ENCODE measurements at places on chromosomes 7 and 10.

DNA sequence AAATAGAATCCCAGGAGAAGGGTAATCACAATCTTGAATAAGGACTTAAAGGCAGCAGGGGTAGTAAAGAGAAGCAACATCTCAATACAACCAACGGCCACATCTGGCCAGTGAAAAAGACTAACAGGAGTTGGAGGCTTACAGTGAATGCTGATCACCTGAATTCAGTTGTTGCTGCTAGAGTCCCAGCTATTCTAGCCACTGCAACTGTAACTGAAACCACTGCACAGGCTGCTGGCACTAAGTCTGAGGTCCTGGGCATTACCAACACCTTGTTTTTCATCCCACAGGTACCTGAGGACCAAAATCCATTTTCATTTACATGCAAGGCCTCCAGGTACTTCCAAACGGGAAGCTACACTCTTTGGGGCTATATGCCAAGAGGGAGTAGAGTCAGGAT is 44.4 kb downstream of the TPK1 start:
- no peak for DNase-seq

DNA sequence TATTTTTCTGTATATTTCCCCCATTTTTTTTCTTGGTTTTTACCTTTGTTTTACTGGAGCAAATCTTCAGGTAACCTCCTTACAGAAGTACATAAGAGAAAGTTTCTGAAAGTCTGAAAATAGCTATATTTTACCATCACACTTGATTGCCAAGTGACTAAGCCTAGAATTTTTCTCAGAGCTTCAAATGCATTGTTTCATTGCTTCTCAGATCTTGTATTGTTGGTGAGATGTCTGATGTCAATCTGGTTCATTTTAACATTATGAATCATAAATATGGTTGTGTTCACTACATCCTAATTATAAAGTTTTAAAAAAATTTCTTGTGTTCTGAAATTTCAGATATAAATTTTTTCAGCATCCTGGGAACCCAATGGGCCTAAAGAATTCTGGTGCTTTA is 228.2 kb downstream of the AHR start:
- DNase-seq, result no peak

- DNase-seq, result no peak
These were observed 30.4 kb upstream of the SLC13A1 start for GRCh38 chr7:123230147-123230546.

DNA sequence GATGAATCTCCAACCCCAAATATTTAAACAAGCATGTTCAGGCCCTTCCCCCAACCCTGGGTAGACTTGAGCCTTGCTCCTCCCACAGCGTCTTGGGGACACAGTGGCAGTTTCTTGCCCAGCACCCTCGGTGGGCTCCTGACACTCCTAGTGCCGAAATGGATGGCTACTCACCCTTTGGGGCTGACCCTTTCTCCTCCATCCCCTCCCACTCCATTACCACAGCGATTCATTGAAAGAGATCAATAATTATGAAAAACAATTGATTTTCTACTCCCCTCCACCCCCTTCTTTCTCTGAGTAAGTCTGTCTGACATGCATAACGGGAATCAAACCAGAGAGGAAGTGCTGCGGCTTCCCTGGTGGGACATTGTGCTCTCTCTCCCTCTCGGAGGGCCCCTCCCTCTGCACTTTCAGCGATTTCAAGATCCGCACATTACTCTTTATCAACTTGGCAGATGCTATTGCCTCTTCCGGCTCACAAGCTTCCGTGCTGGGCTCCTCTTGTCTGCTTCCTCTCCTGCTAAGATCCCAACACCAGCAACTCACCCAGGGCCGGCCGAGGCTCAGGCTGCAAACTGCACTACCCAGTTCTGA is 79.0 kb upstream of the PLXNA4 start:
- DNase-seq, result peak; percentile 34

GRCh38 chr7:85916016-85916415 is 727.7 kb upstream of the GRM3 start:
- no peak for DNase-seq

- no peak for DNase-seq
These were observed 203.7 kb downstream of the SORCS1 start for GRCh38 chr10:106960812-106961211.

DNA sequence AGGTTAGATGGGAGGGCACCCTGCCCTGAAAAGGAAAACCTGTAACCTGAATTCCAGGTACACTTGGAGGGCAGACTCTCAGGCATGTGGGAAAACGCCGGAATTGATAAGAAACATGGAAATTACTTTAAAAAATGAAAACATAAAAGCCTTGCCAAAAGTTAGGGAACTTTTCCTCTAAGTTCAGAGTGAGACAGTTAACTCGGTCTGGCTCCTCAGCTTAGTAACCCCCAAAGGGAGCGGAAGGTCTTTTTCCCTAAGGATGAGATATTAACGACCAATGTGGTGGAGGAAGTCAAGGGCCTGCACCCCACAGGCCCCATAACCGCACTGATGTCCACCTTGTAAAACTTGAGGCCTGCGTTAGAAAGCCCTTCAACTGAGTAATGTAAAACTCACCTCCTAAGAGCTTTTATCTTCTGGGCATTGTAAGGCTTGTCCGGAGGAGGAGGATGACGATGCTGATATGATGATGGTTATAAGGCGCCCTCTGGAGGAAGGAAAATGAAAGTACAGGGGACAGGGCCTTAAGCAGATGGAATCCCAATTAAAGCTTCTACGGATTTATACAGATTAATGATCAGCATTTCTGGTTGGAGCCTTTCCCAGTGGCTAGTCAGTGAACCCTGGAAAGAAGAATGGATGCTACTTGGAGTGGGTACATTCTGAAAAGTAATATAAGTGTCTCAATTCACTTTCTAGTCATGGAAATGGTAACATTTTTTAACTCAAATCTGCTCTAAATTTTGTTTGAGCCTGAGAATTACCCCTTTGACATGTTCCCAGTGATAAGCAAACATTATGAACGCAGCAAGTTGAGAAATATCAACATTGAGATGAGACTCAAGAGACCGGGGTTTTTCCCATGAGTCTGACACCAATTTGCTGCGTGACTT is 694 bp downstream of the COL1A2 start:
- no peak for DNase-seq

DNA sequence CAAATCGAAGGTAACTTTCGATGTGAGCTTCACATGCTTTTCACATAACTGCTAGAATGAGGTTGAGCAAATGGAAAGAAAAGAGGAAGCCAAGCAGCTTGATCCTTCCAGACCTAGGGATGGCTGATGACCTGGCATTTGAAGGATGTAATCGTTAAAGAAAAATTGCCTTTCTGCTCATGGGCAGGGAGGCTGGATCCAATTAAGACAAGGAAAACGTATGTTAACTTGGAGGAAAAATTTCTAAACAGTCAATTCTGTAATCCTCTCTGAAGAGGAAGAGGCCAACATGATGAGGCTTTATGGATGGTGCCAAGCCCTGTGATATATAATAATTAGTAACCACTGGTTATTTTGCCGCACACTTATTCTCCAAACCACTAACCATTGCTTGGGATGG is 12.5 kb downstream of the GRK5 start:
- no peak for DNase-seq

DNA sequence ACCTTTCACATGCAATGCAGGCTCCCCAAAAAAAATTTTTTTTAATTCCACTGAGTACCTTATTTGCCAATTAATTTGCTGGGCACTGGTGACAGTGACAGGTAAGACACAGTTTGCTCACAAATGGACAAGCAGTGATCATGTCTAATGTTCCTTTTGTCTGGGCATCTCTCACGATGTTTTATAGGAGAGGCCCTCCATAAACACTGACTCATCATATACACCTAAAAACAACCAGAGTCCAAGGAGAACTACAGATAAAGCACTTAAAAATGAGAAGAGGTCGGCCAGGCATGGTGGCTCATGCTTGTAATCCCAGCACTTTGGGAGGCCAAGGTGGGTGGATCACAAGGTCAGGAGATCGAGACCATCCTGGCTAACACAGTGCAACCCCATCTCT is 105.1 kb downstream of the ATE1 start:
- no peak for DNase-seq

DNA sequence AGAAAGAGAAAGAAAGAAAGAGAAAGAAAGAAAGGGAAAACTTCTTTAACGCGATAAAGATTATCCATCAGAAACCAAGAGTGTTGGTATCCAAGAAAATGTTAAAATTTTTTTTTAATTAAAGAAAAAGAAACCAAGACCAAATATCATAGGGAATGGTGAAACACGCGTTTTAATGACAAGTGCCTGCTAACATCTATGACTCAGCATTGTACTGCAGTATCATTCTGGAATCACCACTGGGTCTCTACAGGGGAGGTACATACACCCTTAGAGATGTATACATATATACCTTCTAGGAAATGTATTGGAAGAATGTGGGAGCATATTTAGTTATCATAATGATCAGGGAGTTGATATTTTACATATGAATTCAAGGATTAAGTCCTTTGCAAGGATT is 32.1 kb upstream of the PIK3AP1 start:
- no peak for DNase-seq

- no peak for DNase-seq
These were observed 3.1 kb downstream of the KLLN start for GRCh38 chr10:87860156-87860795.

DNA sequence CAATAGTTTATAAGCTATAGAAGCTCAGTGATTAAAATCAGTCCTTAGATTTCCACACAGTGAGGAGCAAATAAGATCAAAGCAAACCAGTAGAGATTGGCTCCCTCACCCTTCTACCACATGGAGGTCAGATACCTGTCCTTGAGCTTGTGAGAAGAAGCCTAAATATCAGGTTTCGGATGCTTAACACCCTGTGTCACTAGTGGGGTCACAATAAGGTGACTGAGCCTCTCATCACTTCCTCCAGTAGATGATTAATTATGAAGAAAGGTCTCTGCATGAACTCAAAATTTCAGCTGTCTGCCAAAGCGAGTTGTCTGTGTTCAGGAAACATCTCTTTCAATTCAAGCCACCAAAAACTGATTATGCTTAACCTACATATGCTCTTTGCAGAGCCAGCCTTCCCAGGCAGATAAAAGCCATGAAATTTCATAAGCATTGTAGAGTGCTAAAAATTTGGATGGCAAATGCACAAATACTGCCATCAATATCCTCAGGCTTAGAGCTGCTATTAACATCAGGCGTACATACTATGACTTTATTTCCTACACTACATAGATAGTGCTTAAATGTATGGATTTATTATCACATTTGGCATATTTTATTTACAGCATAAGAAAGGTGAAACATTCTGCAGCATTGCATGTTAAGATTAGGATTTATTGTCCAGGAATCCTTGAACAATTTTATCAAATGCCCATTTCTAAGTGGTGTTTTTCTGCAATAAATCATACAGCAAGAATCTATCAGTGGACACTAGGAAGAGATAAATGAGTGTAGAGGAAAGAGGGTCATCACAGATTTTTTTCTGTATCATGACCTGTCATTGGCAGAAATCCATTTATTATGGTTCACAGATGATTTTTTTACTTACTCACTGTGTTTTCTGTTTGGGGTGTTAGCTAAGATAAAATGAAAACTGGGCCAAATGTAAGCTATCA is 285.1 kb upstream of the SP8 start:
- DNase-seq, result no peak

GRCh38 chr7:108073305-108074070 is 56.7 kb downstream of the LAMB4 start:
- DNase-seq, result no peak

GRCh38 chr10:88838766-88839350 is 12.8 kb downstream of the ANKRD22 start:
- no peak for DNase-seq

- DNase-seq, result no peak
These were observed 166.9 kb downstream of the PAXIP1 start for GRCh38 chr7:154836021-154836448.

- DNase-seq, result no peak
These were observed 45.3 kb downstream of the TMEM178B start for GRCh38 chr7:141119187-141119586.

DNA sequence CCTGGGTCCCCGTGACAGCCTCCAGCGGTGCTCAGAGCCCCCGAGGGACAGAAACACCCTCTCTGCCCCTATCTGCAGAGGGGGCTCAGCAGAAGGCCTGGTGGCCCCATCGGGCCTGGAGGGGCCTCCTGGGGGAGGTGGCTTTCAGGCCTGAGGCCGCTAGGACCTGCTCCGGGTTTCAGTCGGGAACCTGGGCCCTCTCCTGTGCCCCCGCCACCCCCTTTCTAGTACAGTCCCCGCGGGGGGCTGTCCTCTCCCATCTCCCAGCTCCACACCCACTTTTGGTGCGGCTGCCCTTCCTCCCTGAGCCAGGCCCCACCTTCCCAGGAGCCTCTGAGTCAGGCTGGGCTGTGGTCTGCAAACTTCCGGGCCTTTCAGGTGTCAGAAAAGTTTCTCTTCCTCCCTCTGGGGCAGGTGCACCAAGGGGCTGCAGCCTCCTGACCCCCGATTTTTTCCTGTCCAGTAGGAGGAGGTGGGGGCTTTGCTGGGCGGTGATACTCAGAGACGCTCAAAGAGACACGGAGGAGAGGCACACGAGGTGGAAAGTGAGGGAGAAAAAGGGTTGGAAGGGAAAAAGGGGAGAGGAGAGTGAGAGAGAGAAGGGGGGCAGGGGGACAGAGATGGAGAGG is 692 bp downstream of the CARD11 start:
- DNase-seq, result peak; percentile 46

DNA sequence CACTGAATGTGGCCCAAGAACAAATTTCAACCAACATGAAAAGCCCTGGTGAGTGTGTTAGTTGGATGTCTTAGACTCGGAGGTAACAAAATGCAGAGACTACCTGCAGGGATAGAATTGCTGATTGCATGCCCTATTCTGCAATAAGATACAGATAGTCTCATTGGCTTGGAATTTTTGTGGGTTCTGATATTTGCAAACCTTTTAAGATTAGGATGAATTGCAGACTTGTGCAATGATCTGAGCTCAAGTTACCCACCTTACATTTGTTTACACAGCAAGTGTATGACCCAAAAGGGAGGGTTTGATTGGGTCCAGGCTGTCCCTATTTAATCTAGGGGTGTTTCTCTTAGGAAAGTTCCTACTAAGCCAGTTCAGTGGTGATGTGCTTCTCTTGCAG is 45.4 kb downstream of the GPR37 start:
- DNase-seq, result no peak

- no peak for DNase-seq
These were observed 28.2 kb upstream of the ACSL5 start for GRCh38 chr10:112345743-112346142.

GRCh38 chr7:69864274-69864673 is 266.0 kb downstream of the AUTS2 start:
- no peak for DNase-seq

DNA sequence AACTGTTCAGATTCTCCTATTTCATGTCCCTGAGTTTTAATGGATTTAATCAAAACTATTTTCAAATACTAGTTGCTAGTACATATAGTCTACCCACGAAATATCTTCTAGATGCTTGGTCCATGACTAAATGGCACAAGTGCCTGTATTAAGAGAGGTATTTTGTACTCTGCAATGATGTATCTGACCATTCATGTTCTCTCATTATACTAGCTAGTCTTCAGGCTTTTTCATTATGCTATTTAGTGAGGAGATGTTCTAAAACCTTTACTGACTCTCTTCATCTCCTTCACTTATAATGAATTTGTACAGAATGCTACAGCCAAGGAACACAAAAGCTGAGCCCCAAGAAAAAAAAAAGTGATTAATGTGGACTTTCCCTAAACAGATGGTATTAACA is 222.5 kb downstream of the AHR start:
- DNase-seq, result no peak

Data from stimulated activated CD4-positive, alpha-beta T cell treated with anti-CD3 and anti-CD28 coated beads, Interleukin-1b, Interleukin-23, amount 100 ng/mL, for 24 hours (primary cell).